ENCODE measurements at places on chromosomes 2 and 18. TPM values are rescaled to one million over a fixed set of nuclear protein-coding genes. Genes with fewer than 3 reads are reported as not detected.

The KYNU gene
- total RNA-seq: 0.24 TPM

The UGT1A10 gene
- total RNA-seq: not detected

The FAM110C gene
- total RNA-seq: 0.60 TPM

GRCh38 chr2:214465363-214466146, 54.7 kb downstream of the VWC2L start:
- H3K36me3 ChIP-seq: no peaks in the 10 kb centered on the region
- no peaks in the 10 kb centered on the region for H3K4me1 ChIP-seq
- no peak overlapping the region for H3K4me3 ChIP-seq
- no peaks in the 10 kb centered on the region for H3K27me3 ChIP-seq
- no peak overlapping the region for H3K27ac ChIP-seq

DNA sequence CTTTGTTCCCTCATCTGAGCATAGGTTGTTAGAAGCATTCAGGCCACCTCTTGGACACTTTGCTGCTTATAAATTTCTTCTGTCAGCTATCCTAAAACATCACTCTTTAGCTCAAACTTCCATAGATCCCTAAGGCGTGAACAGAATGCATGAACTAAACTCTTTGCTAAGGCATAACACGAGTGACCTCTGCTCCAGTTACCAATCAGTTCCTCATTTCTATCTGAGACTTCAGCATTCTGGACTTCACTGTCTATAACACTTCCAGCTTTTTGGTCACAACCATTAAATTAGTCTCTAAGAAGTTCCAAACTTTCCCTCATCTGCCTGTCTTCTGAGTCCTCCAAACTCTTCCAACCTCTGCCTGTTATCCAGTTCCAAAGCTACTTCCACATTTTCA, 8.3 kb upstream of the VWA3B start:
- no peak overlapping the region for H3K4me3 ChIP-seq
- H3K4me1 ChIP-seq: no peaks in the 10 kb centered on the region
- no peak overlapping the region for H3K27ac ChIP-seq
- no peaks in the 10 kb centered on the region for H3K27me3 ChIP-seq
- H3K36me3 ChIP-seq: no peaks in the 10 kb centered on the region

GRCh38 chr2:123073956-123074355, 951.1 kb upstream of the CNTNAP5 start:
- no peaks in the 10 kb centered on the region for H3K27me3 ChIP-seq
- no peak overlapping the region for H3K27ac ChIP-seq
- no peak overlapping the region for H3K4me3 ChIP-seq
- no peak for DNase-seq
- H3K36me3 ChIP-seq: no peaks in the 10 kb centered on the region

DNA sequence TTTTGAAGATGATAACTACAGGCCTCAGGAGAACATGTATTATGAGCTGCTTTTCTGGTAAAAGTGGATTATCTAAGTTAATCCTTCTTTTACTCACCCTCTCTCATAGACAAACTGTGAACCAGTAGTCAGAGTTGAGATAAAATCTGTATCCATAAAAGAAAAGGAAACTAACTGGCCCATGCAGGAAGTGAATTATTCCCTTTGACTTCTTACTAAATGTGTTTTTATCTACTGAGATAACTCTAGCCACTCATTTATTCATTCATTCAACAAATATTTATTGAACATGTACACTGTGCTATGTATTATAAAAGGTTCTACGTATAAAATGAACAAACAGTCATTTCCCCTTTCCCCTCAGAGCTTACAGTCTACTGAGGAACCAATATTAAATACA, 10.0 kb downstream of the WDR35 start:
- no peak overlapping the region for H3K27ac ChIP-seq
- no peaks in the 10 kb centered on the region for H3K27me3 ChIP-seq
- no peaks in the 10 kb centered on the region for H3K4me1 ChIP-seq
- no peak for DNase-seq
- H3K36me3 ChIP-seq: peaks cover 35% of the 10 kb centered on the region

Data from cardiac muscle cell (in vitro differentiated cells and primary cell).